ENCODE measurements at places on chromosomes 3 and 15. TPM values are rescaled to one million over a fixed set of nuclear protein-coding genes. Genes with fewer than 3 reads are reported as not detected.

Gene RASSF1
- 69.0 TPM for total RNA-seq

Gene PIK3R4
- total RNA-seq: 20.6 TPM

Gene SEMA6D
- total RNA-seq: 34.9 TPM

- no peak for DNase-seq
Measured at GRCh38 chr3:122513386-122514122, 1.2 kb downstream of the KPNA1 start.

DNA sequence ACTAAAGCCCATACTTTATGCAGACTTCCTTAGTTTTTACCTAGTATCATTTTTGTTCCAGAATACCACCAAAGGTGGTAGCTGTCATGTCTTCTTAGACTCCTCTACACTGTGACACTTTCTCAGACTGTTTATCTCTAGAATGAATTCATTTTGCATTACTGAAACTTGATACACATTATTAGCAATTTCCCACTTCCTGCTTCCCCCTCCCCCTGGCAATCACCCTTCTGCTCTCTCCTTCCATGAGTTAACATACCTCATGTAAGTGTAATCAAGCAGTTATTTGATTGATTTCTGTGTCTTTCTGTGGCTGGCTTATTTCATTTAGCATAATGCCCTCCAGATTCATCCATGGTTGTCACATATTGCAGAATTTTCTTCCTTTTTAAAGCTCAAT lies 204.9 kb downstream of the STAG1 start:
- no peak for DNase-seq

- no peak for DNase-seq
Measured at GRCh38 chr3:183085634-183086390, 13.5 kb downstream of the MCCC1 start.

Data from vagina (tissue), 2 donors.